ENCODE measurements at places on chromosomes 12 and 14.

DNA sequence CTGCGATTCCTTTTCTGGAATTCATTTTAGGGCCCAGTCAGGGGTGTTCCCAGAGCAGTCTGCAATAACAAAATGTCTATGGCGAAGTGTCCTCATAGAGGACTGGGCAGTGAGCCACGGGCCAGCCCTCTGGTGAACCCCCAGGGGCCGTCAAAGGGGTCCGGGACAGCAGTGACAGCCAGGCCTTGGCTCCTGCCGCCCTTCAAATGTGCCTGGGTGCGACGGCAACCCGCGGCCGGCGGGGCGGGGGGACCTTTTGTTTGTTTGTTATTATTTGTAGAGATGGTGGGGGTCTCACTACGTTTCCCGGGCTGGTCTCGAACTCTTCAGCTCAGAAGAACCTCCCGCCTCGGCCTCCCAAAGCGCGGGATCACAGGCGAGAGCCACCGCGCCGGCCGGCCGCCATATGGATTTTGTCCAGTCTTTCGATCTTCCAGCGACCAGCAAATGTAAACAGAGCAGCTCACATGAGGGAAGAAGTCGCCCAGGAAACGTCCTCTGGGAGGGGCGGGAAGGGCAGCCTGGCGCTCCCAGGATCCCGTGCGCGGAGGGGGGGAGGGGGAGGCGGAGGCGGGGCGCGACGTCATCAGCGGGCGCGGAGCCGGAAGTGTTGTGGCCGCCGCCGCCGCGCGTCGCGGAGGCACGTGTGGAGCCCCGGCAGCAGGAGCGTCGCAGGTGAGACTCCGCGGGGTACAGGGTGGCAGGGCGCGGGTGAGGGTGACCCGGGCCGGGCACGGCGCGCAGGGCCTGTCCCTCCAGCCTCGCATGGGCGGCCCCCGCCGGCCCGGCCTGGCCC lies at the start of gene TRMT61A:
TSS of gene TRMT61A (plus strand) at position 610 of the 796 bp plus-strand sequence. CDS start 783 bp downstream, outside the sequence.
- DNase-seq, result peak; percentile 59

GRCh38 chr12:128986957-128987356 lies 133.7 kb downstream of the GLT1D1 start:
- DNase-seq, result no peak

GRCh38 chr12:82832096-82832495 lies 145.4 kb downstream of the TMTC2 start:
- DNase-seq, result no peak

DNA sequence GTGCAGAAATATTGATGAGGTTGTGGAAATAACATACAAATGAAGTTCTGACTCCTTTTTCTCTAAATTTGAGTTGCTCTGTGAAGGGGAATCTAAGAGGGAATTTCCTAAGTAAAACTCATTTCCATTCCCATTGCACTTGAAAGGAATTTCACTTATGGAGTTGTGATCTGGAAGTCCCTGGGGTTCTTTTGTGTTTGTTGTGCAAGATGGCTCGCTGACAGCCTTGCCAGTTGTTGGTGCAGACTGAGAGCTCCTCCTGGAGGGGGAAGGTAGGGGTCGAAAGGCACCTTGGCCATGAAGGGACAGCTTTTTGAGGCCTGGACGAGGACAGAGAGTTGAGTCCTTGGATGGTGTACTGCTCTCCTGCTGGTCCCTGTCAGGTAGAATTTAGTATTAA lies 72.0 kb downstream of the C12orf56 start:
- DNase-seq, result no peak

GRCh38 chr14:30768791-30769190 lies 105.6 kb upstream of the COCH start:
- DNase-seq, result no peak

- no peak for DNase-seq
These were observed 97.3 kb upstream of the ALX1 start for GRCh38 chr12:85182699-85183098.

DNA sequence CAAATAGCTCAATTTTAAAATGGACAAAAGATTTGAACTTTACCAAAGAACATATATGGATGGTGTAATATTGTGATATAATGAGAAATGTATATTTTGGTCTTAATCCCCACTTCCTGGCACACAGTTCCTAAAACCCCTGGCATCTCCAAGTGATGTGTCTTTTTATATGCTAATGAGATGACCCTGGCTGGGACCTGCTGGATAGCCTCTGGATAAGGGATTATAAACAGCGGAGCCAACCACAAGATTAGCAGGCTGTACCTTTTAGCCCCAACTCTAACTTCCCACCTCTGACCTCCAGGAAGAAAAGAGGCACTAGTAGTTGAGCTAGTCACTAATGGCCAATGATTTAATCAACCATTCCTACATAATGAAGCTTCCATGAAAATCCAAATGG lies 130.0 kb downstream of the DPF3 start:
- DNase-seq, result no peak

DNA sequence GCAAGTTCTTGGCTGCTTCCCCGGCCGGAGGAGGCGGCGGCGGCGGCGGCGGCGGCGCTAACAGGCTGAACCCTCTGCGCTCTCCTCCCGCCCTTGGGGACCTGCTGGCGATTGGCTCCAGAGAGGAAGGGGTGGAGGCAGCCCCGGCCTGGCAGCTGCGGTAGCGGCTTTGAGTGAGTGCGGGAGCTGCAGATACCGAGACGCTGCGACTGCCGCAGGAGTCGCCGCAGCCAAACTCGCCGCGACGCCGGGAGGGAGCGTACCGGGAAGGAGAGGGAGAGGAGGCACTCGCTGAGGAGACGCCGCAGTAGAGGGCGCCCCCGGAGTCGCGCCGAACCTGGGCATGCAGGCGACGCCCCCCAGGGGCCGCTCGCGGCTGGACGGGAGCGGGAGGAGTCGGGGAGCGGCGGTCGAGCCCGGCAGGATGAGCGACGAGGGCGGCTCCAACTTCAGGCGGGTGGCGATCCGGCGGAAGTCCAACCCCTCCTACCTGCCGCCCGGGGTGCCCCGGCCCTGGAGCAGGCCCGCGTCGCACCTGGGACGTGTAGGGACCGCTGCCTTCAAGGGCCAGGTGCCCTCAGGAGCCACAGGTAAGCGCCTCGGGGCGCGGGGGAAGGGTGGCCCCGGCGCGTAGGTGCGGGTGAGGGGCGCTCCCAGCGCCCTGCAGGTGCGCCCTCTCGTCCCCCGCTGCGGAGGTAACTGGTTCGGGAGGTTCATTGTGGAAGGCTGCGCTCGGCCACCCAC lies at the start of gene FGD4:
TSS of gene FGD4 (plus strand) at position 189 of the 744 bp plus-strand sequence.
- DNase-seq, result no peak

GRCh38 chr14:90522571-90523191 lies 125.9 kb downstream of the CALM1 start:
- no peak for DNase-seq

GRCh38 chr14:66752109-66752508 lies 244.2 kb downstream of the GPHN start:
- no peak for DNase-seq

GRCh38 chr12:7072035-7072434 lies 11.5 kb downstream of the C1S start:
- no peak for DNase-seq

DNA sequence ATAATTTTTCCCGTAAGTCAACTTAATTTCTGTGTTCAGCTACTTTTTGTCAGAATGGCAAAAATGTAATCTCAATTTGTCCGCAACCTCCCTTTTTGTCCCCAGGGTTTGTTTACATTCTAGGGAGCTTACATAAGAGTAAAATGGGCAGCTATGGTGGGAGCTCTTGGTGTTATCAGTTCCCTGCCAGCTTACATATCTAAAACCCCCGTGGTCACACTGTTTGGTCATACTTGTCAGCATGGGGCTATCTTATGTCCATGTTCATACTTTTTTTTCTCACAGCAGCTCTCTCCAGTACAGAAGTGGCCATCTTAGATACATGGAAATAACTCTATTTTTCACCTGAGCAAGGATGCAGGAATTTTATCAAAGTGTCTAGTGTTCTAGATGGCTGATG lies 16.7 kb downstream of the SLCO1C1 start:
- DNase-seq, result no peak

DNA sequence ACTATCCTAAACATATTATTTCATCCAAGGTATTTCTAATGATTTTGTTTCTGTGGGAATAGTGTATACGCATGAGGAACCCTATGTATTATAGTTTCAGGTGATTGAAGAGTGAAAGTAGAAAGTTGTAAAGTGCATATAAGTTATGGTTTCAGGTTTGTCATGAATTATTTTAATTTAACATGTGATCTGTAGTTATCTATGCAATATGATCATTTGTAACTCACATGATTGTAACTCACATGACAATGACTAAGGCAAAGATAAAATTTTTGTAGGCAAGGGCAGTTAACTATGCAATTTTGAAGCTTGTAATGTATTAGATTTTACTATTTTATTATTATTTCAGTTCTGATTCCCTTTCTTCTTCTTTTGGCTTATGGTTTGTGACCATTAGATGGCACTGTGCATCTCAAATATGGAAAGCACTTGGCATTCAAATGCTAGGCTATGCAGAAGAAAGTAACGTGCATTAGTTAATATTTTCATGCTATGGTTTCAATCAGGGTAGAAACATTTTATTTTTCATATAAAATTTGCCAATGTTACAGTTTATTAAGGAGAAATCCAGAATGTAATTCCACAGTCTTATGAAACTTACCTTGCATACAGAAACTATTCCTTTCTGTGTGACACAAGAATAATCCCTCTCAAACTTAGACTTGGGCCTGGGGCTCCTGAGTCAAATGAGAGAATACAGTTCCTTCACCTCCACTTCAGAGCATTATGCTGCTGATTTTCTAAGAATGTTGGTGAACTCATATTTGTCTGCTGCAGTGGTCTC lies 15.8 kb upstream of the TMEM30B start:
- DNase-seq, result no peak

- DNase-seq, result no peak
These were observed 32.7 kb downstream of the KDM5A start for GRCh38 chr12:356276-356988.

DNA sequence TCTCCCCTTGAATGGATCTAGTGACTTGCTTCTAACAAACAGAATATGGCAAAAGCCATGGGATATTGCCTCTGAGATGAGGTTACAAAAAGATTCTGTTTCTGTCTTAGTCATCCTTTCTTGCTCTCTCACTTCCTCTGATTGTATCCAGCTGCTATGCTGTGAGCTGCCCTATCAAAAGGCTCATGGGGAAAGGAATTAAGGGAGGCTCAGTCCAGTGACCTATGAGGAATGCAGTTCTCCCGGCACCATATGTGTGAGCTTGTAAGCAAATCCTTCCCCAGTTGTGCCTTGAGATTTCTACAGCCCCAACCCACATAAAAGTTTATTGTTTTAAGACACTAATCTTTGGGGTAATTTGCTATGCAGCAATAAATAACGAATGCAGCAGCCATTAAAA lies 183.1 kb downstream of the KLHL28 start:
- DNase-seq, result no peak

- no peak for DNase-seq
These were observed 33.8 kb upstream of the TSPAN9 start for GRCh38 chr12:3043406-3043805.

- no peak for DNase-seq
These were observed 46.5 kb upstream of the RTL1 start for GRCh38 chr14:100950024-100950423.

DNA sequence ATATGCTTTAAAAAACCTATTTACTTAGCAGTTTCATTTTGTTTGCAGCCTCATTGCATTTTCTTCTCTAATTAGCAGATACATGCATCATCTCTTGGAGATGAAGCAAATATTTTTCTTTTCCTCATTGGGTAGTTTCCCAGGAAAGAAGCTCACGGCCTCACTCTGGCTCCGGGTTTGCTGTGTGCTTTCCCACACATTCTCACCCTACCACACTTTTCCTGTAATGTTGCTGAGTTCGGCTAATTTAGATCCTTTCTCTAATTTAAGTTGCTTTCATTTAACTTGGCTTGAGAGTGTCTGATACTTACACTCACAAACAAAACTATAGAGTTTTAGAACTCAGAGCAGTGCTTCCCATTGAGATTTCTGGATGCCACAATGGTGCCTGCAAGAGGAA lies 928.2 kb downstream of the NRXN3 start:
- no peak for DNase-seq

DNA sequence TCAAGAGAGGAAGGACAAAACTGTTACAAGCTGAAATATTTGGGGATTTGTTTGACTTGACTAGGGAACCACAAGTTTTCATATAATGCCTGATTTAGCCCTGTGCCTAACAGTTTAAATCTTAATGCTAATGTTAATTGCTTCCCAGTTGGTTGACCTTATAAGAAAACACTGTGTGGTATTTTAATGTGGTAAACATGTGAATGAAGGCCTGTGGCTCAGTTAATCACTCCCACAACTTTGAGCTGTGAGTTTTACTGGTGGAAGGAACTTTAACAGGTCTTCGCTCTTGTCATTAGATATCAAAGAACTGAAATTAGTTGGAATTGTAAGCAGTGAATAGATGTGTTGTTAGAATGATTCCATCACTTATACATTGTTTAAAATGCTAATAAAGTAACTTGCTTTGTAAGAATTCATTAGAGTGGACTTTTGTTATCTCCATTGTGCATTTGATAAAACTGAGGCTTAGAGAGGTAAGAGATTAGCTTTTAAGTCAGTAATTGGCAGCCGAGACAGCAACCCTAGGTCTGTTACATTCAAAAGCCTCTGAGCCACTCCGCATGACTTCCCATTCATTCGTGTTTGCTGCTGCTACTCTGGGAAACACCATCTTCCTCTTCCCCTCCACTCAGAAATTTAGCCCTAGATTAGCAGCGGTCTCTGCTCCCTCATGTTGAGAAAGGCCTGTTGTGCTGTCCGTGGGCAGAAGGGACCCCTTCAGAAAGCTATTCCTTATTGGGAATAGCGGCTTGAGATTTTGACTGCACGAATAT lies 1.0 kb upstream of the TBK1 start:
- no peak for DNase-seq

GRCh38 chr14:78135450-78135891 lies 34.7 kb upstream of the NRXN3 start:
- no peak for DNase-seq

GRCh38 chr12:24231298-24231697 lies 281.8 kb upstream of the SOX5 start:
- no peak for DNase-seq

DNA sequence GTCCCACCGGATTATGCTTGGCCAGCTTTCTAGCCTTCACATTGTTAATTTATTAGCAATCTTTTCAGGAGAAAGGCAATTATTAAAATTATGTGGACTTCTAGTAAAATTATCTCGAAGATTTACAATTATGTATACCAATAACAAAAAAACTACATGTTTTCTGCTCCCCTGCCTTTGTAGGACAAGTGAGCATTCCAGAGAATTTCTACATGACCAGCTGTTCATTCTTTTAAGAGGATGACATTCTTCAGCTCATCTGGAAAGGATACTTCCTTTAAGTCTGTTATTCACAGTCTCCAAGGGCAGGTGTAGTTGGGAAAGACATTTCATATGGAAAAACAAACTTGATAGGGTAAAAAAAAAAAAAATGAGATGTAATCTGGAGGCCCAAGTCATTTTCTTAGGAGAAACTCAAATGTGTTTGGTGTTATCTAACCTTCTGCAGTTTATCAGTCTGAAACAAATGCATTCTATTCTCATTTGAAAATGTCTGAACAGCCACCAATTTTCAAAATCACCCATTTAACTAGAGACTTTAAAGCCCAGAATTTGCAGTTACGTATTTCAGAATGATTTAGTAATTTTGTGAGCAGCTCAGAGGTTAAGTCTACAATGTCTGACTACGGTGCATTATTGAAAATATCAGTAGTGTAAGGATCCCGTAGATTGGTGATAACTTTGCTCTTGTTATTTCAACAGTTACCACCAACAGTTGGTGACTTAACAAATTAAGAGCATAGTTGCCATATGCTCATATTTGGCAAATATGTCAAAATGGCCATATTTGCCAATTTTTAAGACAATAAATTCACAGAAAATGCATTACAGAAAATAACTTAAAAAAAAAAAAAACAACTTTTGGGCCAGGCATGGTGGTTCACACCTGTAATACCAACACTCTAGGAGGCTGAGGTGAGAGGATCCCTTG lies 1.8 kb upstream of the PHLDA1 start:
- no peak for DNase-seq

GRCh38 chr14:70190156-70190555 lies 1.4 kb upstream of the SLC8A3 start:
- no peak for DNase-seq

Data from stimulated activated CD4-positive, alpha-beta T cell treated with anti-CD3 and anti-CD28 coated beads, TNF-alpha, amount 100 ng/mL, for 48 hours (primary cell).